ENCODE measurements at places on chromosomes 2 and 18. TPM values are rescaled to one million over a fixed set of nuclear protein-coding genes. Genes with fewer than 3 reads are reported as not detected.
A peak's percentile ranks its signal among the peaks of the same experiment; 100 is the strongest.

DNA sequence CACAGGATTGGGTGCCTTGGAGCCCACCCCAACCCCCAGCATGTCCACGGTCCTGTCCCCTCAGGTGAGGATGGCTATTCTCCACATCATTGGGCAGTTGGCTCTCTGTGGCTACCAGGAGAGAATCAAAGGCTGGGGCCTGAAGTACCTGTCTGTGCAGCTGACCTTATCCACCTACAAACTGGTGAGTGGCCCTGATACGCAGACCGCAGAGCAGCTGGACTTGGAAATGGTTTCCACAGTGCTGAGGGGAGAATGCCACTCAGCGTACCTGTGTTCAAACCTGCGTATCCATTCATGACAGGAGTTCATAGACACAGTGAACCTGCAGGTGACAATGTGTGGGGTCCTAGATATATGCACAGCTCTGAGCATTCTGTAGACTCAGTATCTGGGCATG is 21.6 kb downstream of the MROH2A start:
- no peaks in the 10 kb centered on the region for H3K27me3 ChIP-seq
- H3K36me3 ChIP-seq = no peaks in the 10 kb centered on the region
- H3K4me1 ChIP-seq = no peaks in the 10 kb centered on the region
- H3K4me3 ChIP-seq = no peak overlapping the region
- no peak for DNase-seq

DNA sequence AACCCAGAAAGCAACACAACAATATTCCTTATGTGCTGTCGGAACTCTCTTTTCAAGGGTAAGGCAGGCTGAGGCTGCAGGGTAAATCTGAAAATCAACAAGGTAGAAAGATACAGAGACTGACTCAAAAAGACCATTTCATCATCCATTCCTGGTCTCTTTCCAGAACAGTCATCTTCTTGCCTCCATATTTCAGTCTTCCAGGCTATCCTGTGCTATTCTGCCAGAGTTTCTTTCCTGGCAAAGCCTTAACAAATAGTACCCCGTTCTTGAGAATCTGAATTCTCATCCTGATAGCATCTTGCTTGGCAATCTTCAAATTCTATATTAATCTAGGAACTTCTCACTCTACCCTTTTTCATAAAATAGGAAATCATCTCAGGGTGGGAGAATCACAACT is 15.5 kb downstream of the DPP10 start:
- no peaks in the 10 kb centered on the region for H3K4me1 ChIP-seq
- no peak overlapping the region for H3K4me3 ChIP-seq
- DNase-seq = no peak
- H3K27me3 ChIP-seq = no peaks in the 10 kb centered on the region
- no peak overlapping the region for H3K27ac ChIP-seq

DNA sequence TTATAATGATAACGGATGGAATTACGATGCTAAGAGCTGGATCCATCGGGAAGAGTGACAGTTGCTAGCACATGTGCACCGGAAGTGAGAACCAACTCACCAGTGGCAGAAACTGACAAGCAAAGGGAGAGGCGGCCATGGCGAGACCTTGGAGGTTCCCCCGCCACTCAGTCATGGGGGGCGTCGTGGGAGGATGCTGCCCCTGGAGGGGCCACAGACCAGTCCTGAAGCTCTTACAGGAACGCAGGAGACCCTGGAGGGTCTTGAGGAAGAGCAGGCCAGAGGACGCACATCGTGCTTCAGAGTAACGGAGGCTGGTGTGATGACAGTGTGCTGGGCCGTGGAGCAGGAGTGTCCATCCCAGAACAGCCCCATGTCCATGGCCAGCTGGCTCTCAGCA is 53.1 kb upstream of the KCNG2 start:
- DNase-seq = no peak
- no peak overlapping the region for H3K4me3 ChIP-seq
- H3K27ac ChIP-seq = no peak overlapping the region
- no peaks in the 10 kb centered on the region for H3K4me1 ChIP-seq

GRCh38 chr2:64196963-64197362 is 52.7 kb upstream of the PELI1 start:
- H3K27ac ChIP-seq = no peak overlapping the region
- peaks cover 19% of the 10 kb centered on the region for H3K4me1 ChIP-seq
- peaks cover 4% of the 10 kb centered on the region for H3K27me3 ChIP-seq
- no peak for DNase-seq

- peaks cover 6% of the 10 kb centered on the region for H3K36me3 ChIP-seq
- peak overlapping the region; percentile 77 for H3K27ac ChIP-seq
- no peak for DNase-seq
- peaks cover 58% of the 10 kb centered on the region for H3K4me1 ChIP-seq
Measured at GRCh38 chr2:168466834-168467565, 10.9 kb downstream of the CERS6 start.

DNA sequence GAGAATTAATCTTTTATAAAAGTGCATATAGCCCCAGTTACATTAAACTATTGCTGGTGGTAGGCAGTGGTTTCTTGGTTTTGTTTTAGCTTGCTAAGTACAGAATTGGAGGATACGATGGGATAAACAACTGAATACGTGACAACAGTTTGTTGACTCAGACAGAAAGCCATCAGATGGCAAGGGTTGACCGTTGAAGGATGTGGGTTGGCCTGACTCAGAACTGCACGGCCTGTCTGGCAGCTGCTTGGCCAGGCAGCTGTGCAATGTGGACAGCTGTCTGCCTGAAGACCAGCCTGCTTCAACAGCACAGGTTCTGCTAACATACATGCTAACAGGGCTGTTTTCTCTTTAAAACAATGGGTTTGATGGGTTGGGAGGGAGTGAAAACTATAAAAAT is 46.6 kb downstream of the PRKRA start:
- H3K36me3 ChIP-seq = peaks cover 4% of the 10 kb centered on the region
- peak overlapping the region; percentile 60 for H3K4me3 ChIP-seq
- peak overlapping the region; percentile 93 for H3K27ac ChIP-seq
- H3K4me1 ChIP-seq = peaks cover 36% of the 10 kb centered on the region

- peak overlapping the region; percentile 50 for H3K27ac ChIP-seq
- no peak for DNase-seq
- H3K4me3 ChIP-seq = no peak overlapping the region
- H3K36me3 ChIP-seq = no peaks in the 10 kb centered on the region
- H3K27me3 ChIP-seq = no peaks in the 10 kb centered on the region
- peaks cover 62% of the 10 kb centered on the region for H3K4me1 ChIP-seq
Measured at GRCh38 chr2:196249860-196250259, 78.5 kb upstream of the STK17B start.

- H3K4me3 ChIP-seq = peak overlapping the region; percentile 55
- DNase-seq = no peak
- H3K27ac ChIP-seq = no peak overlapping the region
- peaks cover 11% of the 10 kb centered on the region for H3K4me1 ChIP-seq
- H3K36me3 ChIP-seq = no peaks in the 10 kb centered on the region
Measured at GRCh38 chr18:25349131-25349925, 2.6 kb downstream of the ZNF521 start.

DNA sequence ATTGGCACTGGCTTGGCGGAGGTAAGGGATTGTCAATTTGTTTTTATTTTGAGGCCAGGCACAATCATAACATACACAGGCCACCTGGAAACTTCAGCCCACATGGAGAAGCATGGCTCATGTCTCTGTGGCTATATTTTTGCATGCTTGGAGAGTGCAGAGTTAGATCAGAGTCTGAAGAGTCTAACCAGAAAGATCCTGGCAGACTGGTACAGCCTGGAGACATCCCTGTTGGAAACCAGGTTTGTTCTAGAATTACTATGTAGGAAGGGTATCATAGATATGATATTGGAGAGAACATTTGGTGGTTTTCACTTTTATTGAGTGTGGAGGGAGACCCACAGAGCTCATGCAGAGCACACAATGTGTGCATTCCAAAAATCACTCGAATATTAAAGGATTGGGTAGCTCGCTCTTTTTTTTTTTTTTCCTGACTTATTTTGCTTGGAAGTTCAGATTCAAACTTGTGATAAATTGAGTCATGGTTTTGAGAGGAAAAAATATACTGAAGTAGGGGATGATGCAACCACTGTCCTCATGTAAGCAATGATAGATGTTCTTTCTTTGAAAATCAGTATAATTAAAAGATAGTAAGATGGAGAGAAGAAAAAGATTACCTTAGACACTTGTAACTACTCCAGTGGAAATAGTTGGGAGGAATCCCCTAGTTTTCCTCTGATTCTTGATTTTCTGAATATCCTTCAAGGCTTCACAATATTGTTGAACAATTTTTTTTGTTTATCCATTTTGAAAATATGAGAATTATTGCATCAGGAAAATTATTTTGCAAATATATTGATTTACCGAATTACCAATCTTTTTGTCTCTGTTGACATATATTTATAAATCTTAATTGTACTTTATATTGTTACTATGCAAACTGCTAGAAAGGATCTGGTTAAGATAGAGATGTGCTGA is 185.7 kb upstream of the ZEB2 start:
- no peak overlapping the region for H3K27ac ChIP-seq
- peaks cover 4% of the 10 kb centered on the region for H3K27me3 ChIP-seq
- H3K36me3 ChIP-seq = no peaks in the 10 kb centered on the region
- H3K4me3 ChIP-seq = no peak overlapping the region
- DNase-seq = no peak

GNLY gene
- 21.9 TPM for total RNA-seq

DQX1 gene
- 0.39 TPM for total RNA-seq

PER2 gene
- total RNA-seq = 19.1 TPM
